Activated naive CD8-positive, alpha-beta T cell treated with anti-CD3 and anti-CD28 coated beads, Interleukin-2, amount 50 U/mL, for 24 hours (primary cell): ENCODE measurements at places on chromosomes 3 and 15.

- H3K27ac ChIP-seq = no peak overlapping the region
- peaks cover 4% of the 10 kb centered on the region for H3K4me1 ChIP-seq
Observed at GRCh38 chr15:66581972-66582537, 16.3 kb upstream of the LCTL start.

GRCh38 chr15:96412906-96413231 lies 82.4 kb downstream of the NR2F2 start:
- DNase-seq = no peak
- no peak overlapping the region for H3K4me3 ChIP-seq
- peaks cover 1% of the 10 kb centered on the region for H3K36me3 ChIP-seq
- H3K27me3 ChIP-seq = peaks cover 77% of the 10 kb centered on the region
- H3K27ac ChIP-seq = no peak overlapping the region

DNA sequence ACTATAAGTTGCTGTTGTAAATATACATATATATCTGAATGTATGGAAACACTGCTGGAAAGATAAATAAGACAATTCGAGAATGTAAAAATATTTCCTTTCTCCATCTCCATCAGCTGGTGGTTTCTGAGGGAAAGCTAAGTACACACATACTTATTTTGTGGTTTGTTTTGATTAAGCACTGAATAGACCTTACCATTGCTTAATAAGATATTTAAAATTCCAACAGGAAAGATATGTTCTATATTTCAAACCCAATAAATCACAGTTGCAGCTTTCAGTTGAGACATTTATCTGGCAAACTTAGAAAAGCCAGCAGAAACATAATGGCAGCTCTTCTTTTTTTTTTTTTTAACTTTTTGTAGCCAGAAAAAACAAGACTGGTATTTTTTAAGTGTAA lies 160.4 kb downstream of the VGLL3 start:
- H3K27ac ChIP-seq = no peak overlapping the region
- no peaks in the 10 kb centered on the region for H3K4me1 ChIP-seq
- H3K27me3 ChIP-seq = no peaks in the 10 kb centered on the region
- no peaks in the 10 kb centered on the region for H3K36me3 ChIP-seq

GRCh38 chr3:153469162-153469561 lies 307.1 kb downstream of the RAP2B start:
- H3K4me1 ChIP-seq = peaks cover 3% of the 10 kb centered on the region
- no peak overlapping the region for H3K4me3 ChIP-seq
- H3K27ac ChIP-seq = no peak overlapping the region
- H3K36me3 ChIP-seq = no peaks in the 10 kb centered on the region

DNA sequence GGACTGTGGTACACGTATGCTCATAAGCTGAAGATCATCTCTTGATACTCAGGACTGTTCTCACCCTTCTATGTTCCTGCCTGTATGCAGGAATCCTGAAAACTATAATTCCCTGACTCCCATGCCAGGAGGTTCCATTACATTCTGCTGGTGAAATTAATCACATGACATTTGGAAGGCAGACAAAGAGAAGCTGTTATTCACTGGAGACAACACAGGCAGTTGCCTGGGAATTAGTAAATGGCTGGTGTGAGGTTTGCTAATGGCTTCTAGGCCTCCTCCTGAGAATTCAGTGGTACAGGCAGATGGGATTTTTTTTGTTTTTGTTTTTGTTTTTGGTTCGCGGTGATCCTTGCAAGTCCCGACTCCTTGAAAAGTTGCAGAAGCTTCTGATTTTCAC lies 91.4 kb downstream of the CTNNB1 start:
- no peaks in the 10 kb centered on the region for H3K4me1 ChIP-seq
- H3K27me3 ChIP-seq = no peaks in the 10 kb centered on the region
- DNase-seq = no peak
- H3K4me3 ChIP-seq = no peak overlapping the region
- H3K36me3 ChIP-seq = no peaks in the 10 kb centered on the region

DNA sequence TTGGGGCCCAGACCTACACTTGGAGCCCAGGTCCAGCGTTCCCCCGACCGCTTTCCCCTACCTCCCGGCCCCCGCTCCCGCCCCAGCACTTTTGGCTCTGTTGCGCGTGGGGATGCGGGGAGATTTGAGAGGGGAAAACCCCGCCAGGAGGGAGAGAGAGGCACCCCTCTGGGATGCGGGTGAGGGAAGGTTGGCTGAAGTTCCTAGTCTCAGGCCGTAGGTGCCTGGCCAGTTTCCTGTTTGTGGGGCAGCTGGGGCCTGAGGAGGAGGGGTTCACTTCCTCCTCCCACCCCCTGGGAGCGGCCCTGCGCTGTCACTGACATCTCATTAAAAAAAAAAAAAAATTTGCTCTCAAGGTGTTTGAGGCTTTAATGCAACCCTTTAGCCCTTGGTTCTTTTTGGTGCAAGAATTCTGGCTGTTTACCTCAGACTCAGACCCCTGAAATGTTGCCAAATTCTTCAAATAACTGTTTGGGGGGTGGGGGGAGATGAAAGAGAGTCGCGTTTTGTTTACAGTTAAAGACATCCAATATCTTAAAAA lies 2.6 kb downstream of the FAM43A start:
- no peak overlapping the region for H3K27ac ChIP-seq
- no peaks in the 10 kb centered on the region for H3K36me3 ChIP-seq
- peak; percentile 34 for DNase-seq
- H3K4me3 ChIP-seq = peak overlapping the region; percentile 27
